Omental fat pad (tissue), 4 donors: ENCODE measurements at places on chromosomes 5 and 9.

- DNase-seq: no peak
Measured at GRCh38 chr9:133309608-133310007, 26.4 kb downstream of the SURF6 start.

DNA sequence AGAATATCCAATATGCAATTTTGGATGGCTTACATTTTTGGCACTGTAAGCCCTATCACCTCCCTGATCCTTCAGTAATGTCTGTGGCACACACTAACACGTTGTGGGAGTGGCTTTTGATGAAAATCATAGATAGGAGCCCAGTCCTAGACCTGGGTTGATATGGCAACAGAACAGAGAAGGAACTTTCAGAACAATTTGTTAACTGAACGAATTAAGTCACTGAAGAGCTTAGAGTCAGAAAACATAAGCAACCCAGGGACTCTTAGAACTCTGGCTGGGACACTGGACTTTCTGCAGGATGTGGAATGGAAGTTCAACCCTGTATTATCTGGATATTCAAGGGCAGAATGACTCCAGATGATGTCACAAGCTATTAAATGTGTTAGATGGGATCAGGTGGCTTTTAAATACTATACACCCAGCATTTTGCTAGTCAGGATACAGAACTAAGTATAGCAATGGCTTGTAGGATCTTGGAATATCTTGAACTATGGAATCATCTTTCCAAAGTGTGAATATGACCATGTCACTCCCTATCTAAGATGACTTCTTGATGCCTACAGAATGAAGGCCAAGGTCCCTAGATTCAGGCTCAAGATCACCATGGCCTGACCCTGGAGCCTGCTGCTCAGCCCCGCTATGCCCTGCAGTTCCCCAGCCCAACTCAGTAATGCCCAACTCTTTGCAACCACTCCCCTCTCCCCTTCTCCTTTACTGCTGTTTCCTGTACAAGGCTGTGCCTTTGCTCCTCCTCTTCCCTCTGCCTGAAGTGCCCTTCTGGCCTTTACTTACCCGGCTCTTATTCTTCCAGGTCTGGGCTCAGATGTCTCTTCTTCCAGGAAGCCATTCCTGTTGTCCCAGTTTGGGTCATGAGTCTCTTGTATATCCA lies 42.8 kb downstream of the VLDLR start:
- DNase-seq: no peak

- DNase-seq: no peak
Measured at GRCh38 chr9:92719028-92719647, 45.5 kb downstream of the BICD2 start.

GRCh38 chr9:129451669-129452068 lies 169.2 kb downstream of the C9orf50 start:
- no peak for DNase-seq

GRCh38 chr9:8437259-8437658 lies 637.7 kb upstream of the DMAC1 start:
- DNase-seq: no peak

DNA sequence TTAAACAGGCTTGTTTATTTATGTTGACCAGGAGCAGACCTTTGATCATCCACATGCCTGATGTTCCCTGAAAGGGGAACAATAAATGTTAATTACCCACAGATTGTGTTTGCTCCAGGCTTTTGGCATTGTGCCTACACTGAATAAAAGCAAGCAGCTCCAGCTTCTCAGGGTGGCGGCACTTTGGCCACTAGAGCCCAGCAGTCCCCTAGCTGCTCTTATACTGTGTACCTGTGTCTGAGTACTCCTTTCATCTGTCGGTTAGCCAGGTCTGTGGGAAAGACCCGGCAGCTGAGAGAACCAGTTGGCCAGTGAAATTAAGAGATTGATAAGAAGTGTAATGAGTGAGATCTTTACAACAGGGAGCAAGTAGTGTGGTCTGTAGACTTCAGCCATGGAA lies 254.8 kb upstream of the FTMT start:
- no peak for DNase-seq

DNA sequence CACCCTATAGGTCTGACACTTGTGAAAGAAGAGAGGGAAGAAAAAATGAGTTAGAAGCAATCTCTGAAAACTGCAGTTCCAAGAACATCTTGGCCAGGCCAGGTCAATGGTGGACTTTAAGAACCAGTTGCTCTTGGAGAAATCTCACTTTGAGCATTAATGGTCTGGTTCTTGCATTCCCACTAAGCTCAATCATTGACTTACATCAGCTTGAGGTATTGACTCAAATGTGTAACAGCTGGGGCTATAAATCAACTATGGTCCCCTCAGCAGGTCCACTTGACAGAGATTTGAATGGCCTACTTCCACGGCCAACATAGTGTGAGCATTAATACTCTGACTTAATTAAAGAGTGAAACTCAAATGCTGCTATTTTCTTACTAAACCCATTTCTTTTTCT lies 357.8 kb upstream of the RGMB start:
- DNase-seq: no peak

DNA sequence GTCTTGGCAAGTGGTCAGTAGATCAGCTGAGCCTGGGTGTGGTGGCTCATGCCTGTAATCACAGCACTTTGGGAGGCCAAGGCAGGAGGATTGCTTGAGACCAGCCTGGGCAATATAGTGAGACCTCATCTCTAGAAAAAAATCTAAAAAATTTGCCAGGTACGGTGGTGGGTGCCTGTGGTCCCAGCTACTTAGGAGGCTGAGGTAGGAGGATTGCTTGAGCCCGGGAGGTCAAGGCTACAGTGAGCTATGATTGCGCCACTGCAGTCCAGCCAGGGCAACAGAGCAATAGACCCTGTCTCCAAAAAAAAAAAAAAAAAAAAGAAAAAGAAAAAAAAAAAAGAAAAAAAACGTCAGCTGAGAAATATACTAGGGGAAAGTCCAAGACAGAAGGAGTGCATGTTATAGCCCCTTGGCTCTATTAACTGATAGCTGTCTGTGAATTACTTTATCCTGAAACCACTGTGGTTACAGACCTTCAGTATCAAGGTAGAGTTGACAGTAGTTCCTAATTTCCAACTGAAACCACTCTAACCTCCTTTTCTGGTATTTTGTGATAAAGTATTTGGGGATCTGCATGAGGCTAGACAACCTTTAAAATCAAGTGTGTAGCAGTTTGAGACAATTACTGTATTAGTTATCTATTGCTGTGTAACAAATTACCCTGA lies 2.3 kb upstream of the INIP start:
- no peak for DNase-seq

- DNase-seq: no peak
Measured at GRCh38 chr5:89276566-89277305, 393.8 kb upstream of the MEF2C start.

DNA sequence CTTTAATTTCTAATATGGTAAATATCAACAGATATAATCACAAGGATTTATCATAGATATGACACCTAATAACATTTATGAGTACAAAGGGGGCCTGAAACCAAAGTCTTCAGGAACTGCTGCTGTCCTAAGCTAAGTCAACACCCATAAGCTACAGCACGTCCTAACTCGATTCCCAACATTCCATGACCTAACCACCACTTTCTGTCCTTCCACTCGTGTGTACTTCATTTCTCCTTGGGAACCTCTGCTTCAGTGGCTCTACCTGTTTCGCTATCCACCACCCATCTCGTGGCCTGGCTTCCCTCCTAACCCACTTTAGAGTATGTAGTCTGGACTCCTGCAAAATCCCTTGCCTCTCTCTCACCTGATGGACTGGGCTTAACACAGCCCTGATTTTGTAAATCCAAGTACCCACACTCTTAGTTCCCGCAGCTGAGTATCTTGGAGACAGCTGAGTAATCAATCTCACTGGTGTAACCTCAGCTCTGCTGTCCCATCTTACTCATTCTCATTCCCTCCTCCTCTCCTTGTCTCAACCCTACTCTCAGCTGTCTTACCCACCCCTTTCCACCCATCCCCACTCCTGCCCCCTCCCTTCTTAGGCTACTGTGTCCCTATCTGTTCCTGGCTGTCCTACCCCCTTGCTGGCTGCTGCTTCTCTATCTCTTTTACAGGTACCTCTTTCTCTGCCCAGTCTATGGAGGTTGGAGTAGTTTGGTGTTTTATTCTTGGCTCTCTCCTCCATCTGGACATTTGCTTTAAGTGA lies 101.8 kb downstream of the MAST4 start:
- DNase-seq: no peak

DNA sequence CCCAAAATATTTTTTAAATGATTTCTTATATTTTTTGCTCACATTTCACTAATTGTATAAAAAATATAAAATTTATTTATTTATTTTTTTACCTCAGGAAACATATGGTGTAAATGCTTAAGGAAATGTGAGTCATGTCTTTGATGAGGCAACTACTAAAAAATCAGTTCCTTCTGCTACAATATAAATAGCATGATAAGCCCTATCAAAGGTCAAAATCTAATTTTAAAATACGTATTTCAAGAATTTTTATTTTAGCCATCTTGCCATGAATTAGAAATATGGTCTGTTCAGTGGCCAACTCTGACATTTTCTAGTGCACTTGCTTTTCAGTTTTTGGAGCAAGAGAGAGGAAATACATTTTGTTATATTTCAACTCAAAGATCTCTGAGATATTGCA lies 50.5 kb downstream of the PDE4D start:
- no peak for DNase-seq

- DNase-seq: no peak
Measured at GRCh38 chr9:69674112-69674685, 2.0 kb upstream of the APBA1 start.

GRCh38 chr5:179413711-179414458 lies 68.6 kb upstream of the ADAMTS2 start:
- DNase-seq: no peak

DNA sequence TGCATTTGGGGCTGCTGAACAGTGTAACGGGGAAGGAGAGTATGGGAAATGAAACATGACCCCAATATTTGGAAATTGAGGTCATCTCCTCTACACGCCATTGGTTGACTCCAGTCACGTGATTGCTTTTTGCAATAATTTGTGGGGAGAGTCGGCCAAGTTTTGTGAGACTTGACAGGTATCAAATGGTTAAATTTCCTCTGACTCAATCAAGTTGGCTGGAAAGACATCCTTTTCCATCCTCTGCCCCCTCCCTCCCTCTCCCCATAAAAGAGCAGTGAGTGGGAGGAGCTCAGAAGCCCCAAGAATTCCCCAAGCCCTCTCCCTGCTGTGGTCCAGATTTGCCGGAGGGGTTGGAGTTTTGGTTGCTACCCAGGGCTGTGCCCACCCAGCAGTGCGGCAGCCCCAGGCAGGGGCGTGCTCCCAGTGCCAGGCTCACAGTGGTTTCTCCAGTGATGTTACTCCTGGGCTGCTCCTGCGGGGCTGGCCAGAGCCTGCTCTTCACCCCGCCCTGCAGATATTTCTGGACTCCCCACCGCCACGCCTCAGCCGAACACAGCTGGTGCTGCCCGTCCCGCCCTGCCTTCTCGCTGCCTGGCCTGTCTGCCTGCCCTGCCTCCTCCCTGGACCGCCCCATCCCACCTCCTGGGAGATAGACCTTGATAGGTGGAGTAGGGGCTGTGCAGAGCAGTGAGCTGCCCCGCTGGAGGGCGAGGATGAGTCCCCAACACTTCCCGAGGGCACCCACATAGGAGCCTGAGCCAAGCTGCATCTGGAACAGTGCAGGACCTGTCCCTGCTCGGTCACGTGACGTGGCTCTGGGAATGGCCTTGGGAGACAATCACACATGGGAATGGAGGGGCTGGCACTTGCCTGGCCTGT lies 3.4 kb downstream of the COL5A1 start:
- DNase-seq: peak; percentile 79

DNA sequence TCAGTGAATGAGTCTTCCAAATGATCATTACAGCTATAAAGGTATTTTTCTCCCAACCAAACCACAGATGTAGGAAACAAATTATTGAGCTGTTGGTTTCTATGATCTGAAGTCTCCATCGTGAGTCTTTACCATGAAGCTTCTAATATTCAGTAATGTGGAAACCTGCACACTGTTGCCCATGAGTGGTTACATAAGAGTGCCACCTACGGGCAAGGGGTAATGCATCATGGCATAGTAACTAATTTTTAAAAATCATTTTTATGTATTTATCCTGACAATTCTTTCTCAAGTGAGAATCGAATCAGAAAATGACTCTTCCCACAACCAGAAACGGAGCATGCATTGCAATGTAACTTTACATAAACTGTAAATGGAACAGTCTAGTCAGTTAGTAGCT lies 282.5 kb upstream of the SMARCA2 start:
- no peak for DNase-seq

DNA sequence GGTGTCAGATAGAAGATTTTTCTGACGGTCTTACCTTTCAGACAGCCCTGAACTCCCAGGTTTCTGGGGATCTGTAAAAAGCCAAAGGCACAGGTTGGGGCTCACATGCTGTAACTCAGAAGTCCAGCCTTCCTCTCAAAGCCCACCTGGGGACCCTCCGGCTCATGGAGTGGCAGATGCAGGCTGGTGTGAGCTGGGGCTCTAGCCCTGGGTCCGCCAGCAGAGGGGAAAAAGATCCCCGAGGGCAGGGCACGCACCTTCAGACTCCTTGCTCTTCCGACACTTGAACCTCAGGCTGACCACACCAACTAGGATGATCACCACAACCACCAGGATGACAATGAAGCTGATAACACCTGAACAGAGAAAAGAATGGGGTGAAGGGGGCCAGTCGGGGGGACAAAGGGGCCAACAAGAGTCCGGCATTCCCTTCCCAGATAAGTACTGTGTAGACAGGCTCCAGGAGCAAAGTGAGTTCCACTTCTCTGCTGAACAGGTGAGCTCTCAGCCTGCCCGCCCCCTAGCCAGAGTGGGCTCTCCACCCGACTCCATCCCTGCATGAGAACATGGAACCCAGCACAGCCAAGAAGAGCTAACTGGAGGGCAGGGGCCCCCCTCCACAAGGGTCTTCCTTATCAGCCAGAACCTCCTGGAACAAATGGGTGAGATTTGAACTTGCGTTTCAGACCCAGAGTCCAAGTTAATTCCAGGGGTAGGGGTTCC lies 7.8 kb downstream of the ECSCR start:
- DNase-seq: no peak

DNA sequence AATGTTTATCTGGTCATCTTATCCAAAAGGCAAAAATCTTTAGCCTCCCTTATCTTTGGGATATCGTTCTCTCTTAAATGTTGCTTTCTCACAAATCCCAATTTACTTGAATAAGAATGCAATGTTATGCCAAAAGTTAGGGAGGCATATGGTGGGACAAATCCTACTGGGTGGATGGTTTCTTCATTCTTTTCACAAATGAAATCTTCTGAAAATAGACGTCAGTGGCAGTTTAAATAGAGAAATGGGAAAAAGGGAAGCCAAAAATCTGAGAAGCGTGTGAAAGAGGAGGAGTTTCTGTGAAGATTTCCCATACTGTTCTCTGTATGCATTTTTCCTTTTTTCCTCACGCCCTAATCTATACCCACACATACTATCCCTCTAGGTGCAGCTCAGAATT lies 2.5 kb upstream of the PCDHAC1 start:
- no peak for DNase-seq

DNA sequence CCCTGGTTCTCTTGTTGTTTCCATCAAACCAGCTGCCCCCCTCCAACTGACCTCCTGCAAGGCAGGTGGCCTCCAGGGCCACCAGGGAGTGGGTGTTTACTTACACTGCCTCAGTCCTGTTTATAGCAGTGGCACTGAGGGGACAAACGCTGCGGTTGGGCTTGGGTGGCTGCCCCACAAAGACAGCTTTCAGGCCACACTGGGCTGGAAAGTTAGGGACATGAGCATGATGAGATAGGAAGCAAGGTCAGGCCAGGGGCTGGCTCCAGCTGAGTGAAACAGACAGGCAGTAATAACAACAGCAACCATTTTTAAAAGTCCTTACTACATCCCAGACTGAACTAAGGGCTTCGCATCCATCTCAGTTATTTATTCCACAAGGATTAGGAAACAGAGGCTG lies 20.6 kb downstream of the BOD1 start:
- no peak for DNase-seq
